ENCODE measurements at places on chromosomes 11 and 22. TPM values are rescaled to one million over a fixed set of nuclear protein-coding genes. Genes with fewer than 3 reads are reported as not detected.

DNA sequence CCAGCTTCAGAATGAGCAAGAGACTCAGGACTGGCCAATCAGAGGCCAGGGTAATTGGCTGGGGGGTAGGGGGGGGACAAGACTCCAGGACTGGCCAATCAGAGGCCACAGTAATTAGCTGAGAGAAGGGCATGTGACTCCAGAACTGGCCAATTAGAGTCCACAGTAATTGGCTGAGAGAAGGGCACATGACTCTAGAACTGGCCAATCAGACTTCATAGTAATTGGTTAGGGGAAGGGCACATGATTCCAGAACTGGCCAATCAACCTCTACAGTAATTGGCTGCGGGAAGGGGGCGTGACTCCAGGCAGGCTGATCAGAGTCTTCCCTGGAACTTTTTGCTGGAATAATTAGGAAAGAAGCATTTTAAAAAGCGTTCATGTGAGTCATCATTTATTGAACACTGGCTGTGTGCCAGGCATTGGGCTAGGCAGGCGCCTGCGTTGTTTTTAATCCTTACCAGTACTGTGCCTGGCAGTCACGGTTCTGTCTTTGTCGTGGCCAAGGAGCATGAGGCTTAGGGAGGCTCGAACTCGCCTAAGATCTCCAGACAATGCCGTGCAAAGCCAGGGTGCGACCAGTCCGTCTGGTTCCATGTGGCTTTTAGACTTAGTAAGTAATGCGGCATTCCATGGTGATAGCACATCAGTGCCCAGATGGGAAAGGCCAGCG lies 508.1 kb downstream of the TBC1D22A start:
- no peak overlapping the region for H3K4me3 ChIP-seq
- H3K4me1 ChIP-seq: no peaks in the 10 kb centered on the region
- H3K27me3 ChIP-seq: no peaks in the 10 kb centered on the region
- no peaks in the 10 kb centered on the region for H3K36me3 ChIP-seq
- no peak for DNase-seq

GRCh38 chr11:36000616-36001190 lies 56.8 kb downstream of the LDLRAD3 start:
- peaks cover 14% of the 10 kb centered on the region for H3K27me3 ChIP-seq
- H3K4me3 ChIP-seq: no peak overlapping the region
- DNase-seq: no peak
- no peaks in the 10 kb centered on the region for H3K36me3 ChIP-seq

DNA sequence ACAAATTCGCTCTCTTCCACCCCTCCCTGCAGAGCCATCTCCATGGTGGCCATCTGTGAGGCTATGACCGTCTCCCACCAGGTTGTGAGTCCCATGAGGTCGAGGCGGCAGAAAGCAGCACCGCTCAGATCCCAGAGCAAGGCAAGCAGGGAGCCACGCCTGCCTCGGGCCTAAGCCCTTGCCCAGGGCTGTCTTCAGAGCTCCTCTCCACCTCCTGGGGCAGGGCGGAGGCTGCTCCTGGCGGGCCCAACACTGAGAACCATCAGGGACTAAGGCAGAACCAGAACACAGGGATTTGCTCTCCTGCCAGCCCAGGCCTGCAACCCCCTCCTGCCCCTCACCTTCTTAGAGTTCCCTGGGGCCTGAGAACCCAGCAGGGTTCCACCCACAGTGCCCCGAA lies 80.9 kb upstream of the WNT11 start:
- DNase-seq: no peak
- no peak overlapping the region for H3K27ac ChIP-seq
- no peak overlapping the region for H3K4me3 ChIP-seq
- H3K27me3 ChIP-seq: no peaks in the 10 kb centered on the region
- peaks cover 24% of the 10 kb centered on the region for H3K4me1 ChIP-seq

- H3K27ac ChIP-seq: peak overlapping the region; percentile 87
- H3K4me3 ChIP-seq: peak overlapping the region; percentile 63
- H3K36me3 ChIP-seq: no peaks in the 10 kb centered on the region
- peaks cover 7% of the 10 kb centered on the region for H3K27me3 ChIP-seq
- no peak for DNase-seq
Measured at GRCh38 chr11:123233280-123233974, 38.4 kb upstream of the CLMP start.

DNA sequence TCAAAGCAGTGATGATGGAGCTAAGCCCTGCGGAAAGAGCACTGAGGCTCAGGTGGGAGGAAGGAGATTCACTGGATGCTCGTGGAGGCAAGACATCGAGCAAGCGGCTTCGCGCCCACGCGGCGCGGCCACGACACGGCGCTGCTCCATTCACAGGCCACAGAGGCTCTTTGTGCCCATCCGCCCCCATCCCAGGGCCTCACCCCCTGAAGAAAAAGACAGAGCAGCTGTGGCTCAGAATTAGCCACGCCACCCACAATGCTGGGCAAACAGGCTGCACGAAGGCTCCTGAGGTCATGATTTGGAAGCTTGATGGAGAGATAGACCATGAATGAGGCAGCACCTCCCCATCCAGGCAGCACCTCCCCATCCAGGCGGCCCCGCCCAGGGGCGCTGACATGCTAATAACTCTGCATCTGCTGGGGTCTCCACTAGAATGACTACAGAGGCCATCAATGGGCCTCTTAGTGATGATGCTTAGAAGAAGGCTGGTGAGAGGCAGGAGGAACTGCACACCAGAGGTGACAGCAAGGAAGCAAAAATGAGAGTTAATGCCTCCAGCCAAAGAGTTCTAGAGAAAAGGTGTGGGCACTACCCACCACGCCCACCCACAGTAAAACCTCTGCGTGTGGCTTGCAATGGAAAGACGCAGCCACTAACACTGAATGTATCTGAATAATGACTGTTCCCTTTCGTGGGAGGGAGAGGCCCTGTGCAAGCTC lies 43.5 kb downstream of the MYH9 start:
- H3K27me3 ChIP-seq: no peaks in the 10 kb centered on the region
- DNase-seq: peak; percentile 57
- H3K27ac ChIP-seq: peak overlapping the region; percentile 94
- H3K4me3 ChIP-seq: peak overlapping the region; percentile 84
- peaks cover 48% of the 10 kb centered on the region for H3K36me3 ChIP-seq

LRRC75B gene
- 1.2 TPM for total RNA-seq

TLCD5 gene
- total RNA-seq: 2.8 TPM

- H3K4me1 ChIP-seq: peaks cover 2% of the 10 kb centered on the region
Measured at GRCh38 chr11:9069862-9070470, 21.4 kb downstream of the SCUBE2 start.

- DNase-seq: no peak
- no peak overlapping the region for H3K27ac ChIP-seq
- H3K4me1 ChIP-seq: no peaks in the 10 kb centered on the region
- H3K27me3 ChIP-seq: peaks cover 5% of the 10 kb centered on the region
- no peak overlapping the region for H3K4me3 ChIP-seq
Measured at GRCh38 chr11:117643606-117644300, 153.3 kb downstream of the DSCAML1 start.

FKBP2 gene
- total RNA-seq: 41.5 TPM

DNA sequence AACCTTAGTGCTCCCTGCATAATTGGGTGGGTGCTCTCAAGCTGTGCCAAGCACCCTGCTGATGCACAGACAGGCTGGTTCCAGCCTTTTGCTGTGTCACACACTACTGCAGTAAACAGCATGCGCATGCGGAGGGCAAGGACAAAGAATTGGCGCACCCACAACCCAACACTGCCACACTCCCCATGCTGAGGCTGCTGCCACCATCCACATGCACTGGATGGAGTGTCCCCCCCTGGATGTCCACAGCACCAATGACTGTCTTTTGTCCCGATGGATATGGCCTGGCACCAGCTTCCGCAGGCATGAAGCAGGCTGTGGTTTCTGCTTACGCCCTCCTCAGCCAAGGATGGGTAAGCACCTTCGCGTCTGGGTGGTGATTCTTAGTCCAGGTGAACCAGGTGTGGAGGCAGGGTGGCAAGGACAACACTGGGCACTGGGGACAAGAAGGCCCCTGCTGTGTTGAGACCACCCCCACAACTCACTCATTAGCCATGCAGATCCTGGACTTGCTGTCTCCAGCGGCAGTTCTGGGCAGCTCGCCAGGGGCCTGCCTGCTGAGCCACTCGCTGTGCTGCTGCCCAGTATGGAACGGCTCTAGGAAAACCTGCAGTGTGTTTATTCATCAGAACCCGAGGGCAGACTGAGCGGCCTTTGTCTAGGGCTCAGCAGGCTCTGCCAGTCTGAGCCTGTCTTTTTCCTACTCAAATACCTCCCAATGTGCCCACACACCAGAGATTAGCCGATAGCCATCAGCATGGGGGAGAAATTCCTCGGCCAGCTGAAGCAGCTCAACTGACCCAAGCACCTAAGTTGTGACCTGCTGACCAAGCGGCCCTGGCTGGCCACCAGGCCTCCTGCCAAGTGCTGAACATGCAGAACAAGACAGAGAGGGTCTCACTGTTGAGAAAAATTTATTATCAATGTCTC lies 8.2 kb upstream of the NAP1L4 start:
- H3K4me3 ChIP-seq: no peak overlapping the region
- H3K27me3 ChIP-seq: no peaks in the 10 kb centered on the region
- peak overlapping the region; percentile 22 for H3K27ac ChIP-seq
- DNase-seq: no peak
- peaks cover 33% of the 10 kb centered on the region for H3K36me3 ChIP-seq

BARX2 gene
- total RNA-seq: 4.1 TPM

SLC22A9 gene
- total RNA-seq: not detected

VSIG10L2 gene
- total RNA-seq: not detected

GRCh38 chr11:123472236-123472935 lies 42.3 kb downstream of the GRAMD1B start:
- H3K4me3 ChIP-seq: no peak overlapping the region
- peaks cover 24% of the 10 kb centered on the region for H3K4me1 ChIP-seq
- H3K36me3 ChIP-seq: peaks cover 7% of the 10 kb centered on the region
- H3K27me3 ChIP-seq: no peaks in the 10 kb centered on the region

DNA sequence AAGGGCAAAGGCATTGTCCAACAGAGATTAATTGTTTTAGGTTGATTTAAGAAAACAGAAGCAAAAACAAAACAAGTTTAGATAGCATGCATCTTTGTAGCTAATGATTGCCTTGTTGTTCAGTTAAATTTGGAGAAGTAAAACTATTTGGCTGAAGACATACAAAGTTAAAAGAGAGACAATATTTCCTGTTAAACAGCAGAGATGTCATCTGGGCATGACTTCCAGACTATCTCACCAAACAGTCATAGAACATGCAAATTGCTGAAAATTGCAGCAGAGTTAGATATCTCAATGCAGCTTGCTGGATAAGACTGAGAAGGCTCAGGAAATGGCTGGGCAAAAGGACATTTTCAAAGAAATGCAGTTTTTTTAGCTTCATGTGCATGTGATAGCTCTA lies 57.5 kb upstream of the PDGFD start:
- DNase-seq: no peak
- H3K36me3 ChIP-seq: no peaks in the 10 kb centered on the region
- no peaks in the 10 kb centered on the region for H3K4me1 ChIP-seq
- H3K27me3 ChIP-seq: no peaks in the 10 kb centered on the region
- no peak overlapping the region for H3K27ac ChIP-seq
- no peak overlapping the region for H3K4me3 ChIP-seq
